Activated CD4-positive, alpha-beta memory T cell treated with anti-CD3 and anti-CD28 coated beads for 36 hours (primary cell): ENCODE measurements at places on chromosomes 6 and 20. TPM values are rescaled to one million over a fixed set of nuclear protein-coding genes. Genes with fewer than 3 reads are reported as not detected.

Gene HTR1E
- not detected for total RNA-seq

Gene DOK5
- 0.71 TPM for total RNA-seq

Gene SNTA1
- 5.6 TPM for total RNA-seq

GRCh38 chr6:100347901-100348550 is 116.7 kb downstream of the SIM1 start:
- H3K4me1 ChIP-seq = no peaks in the 10 kb centered on the region
- DNase-seq = no peak
- no peaks in the 10 kb centered on the region for H3K36me3 ChIP-seq
- no peak overlapping the region for H3K4me3 ChIP-seq
- H3K27me3 ChIP-seq = no peaks in the 10 kb centered on the region

DNA sequence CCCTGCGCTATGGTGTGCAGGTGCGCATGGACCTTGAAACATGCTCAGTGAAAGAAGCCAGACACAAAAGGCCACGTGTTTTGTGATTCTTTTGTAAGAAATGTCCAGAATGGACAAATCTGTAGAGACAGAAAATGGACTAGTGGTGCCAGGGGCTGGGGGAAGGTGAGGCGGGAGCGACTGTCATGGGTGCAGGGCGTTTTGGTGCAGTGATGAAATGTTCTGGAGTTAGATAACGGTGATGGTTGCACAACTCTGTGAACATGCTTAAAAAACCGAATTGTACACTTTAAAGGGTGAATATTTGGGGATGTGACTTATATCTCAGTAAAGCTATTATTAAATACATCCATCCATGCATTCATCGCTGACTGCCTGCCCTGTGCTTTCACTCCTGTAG is 31.7 kb upstream of the NTSR1 start:
- H3K4me1 ChIP-seq = no peaks in the 10 kb centered on the region
- H3K4me3 ChIP-seq = no peak overlapping the region
- no peaks in the 10 kb centered on the region for H3K27me3 ChIP-seq

GRCh38 chr6:4599924-4600323 is 176.3 kb upstream of the CDYL start:
- H3K36me3 ChIP-seq = no peaks in the 10 kb centered on the region
- no peak for DNase-seq
- no peak overlapping the region for H3K4me3 ChIP-seq
- H3K27me3 ChIP-seq = peaks cover 10% of the 10 kb centered on the region

- DNase-seq = no peak
- H3K27ac ChIP-seq = no peak overlapping the region
- H3K36me3 ChIP-seq = no peaks in the 10 kb centered on the region
- no peaks in the 10 kb centered on the region for H3K27me3 ChIP-seq
- no peak overlapping the region for H3K4me3 ChIP-seq
- no peaks in the 10 kb centered on the region for H3K4me1 ChIP-seq
These were observed 160.4 kb upstream of the MAFB start for GRCh38 chr20:40849456-40849855.

DNA sequence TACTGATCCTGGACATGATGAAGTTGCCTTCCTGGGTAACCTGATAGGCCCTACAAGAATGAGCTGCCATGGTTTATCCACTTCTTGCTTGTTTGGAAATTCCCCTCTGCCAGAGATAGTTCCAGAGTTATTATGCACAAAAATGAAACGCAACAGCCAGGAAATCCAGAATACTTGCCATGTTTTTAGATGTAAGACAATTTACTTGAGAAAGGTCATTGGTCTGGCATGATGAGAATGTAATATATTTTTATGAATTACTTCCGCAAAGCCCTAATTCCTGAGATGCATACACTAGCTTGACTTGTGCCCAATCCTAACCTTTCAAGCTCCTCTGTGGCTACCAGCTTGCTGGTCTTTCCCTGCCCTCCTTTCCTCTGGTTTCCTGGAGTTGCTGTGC is 27.9 kb upstream of the NT5E start:
- H3K4me3 ChIP-seq = no peak overlapping the region
- no peak for DNase-seq
- peaks cover 5% of the 10 kb centered on the region for H3K36me3 ChIP-seq
- H3K27me3 ChIP-seq = peaks cover 12% of the 10 kb centered on the region

GRCh38 chr6:157811476-157812173 is 11.4 kb upstream of the SNX9 start:
- no peak for DNase-seq
- no peak overlapping the region for H3K27ac ChIP-seq
- H3K4me1 ChIP-seq = peaks cover 31% of the 10 kb centered on the region
- H3K4me3 ChIP-seq = no peak overlapping the region

DNA sequence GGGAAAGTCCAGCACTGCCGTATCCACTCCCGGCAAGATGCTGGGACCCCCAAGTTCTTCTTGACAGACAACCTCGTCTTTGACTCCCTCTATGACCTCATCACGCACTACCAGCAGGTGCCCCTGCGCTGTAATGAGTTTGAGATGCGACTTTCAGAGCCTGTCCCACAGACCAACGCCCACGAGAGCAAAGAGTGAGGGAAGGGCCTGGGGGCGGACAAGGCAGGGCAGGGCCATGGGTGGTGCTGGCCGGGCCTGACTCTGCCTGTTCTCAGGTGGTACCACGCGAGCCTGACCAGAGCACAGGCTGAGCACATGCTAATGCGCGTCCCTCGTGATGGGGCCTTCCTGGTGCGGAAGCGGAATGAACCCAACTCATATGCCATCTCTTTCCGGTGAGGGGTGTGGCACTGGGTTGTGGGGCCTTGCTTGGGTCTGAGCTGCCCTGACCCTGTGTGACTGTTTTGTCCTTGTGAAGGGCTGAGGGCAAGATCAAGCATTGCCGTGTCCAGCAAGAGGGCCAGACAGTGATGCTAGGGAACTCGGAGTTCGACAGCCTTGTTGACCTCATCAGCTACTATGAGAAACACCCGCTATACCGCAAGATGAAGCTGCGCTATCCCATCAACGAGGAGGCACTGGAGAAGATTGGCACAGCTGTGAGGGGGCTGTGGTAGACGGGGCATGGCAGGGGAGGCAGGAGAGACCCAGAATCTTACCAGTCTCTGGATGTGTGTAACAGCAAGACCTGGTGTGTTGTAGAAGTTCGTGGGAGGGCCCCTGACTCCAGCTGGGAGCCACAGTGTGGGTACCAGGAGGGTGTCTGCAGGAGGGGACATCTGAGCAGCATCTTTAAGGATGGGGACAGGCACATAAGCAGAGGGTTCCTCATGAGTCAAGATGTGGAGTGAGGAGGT is 29.1 kb downstream of the PLCG1 start:
- H3K36me3 ChIP-seq = peaks cover 69% of the 10 kb centered on the region
- peak overlapping the region; percentile 10 for H3K27ac ChIP-seq
- H3K4me1 ChIP-seq = peaks cover 24% of the 10 kb centered on the region

- H3K4me1 ChIP-seq = no peaks in the 10 kb centered on the region
- no peak for DNase-seq
- no peak overlapping the region for H3K27ac ChIP-seq
These were observed 303.4 kb downstream of the THBS2 start for GRCh38 chr6:168949981-168950857.

DNA sequence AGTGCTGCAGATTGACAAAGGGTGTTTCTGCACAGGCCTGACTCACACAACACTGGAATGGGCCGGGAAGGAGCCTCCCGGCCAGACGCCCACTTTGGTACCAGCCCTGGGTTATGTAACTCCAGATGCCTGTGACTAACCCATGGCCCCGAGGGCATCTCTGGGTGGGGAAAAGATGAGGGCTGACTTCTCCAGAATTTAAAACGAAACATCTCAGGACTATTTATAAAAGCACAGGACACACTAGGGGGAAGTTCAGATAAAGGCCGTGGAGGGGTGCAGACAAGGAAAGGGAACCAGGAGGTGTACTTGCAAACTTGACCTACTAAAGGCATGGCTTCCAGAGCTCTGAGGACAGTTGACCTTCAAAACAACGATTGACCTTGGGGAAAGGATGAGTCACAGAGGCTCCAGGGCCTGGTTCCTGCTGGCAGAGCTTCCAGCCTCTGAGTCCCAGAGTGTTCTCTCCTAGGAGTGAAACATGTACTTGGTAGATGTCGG is 196.9 kb downstream of the NFATC2 start:
- H3K27me3 ChIP-seq = no peaks in the 10 kb centered on the region
- H3K36me3 ChIP-seq = no peaks in the 10 kb centered on the region
- H3K4me3 ChIP-seq = no peak overlapping the region
- DNase-seq = no peak

DNA sequence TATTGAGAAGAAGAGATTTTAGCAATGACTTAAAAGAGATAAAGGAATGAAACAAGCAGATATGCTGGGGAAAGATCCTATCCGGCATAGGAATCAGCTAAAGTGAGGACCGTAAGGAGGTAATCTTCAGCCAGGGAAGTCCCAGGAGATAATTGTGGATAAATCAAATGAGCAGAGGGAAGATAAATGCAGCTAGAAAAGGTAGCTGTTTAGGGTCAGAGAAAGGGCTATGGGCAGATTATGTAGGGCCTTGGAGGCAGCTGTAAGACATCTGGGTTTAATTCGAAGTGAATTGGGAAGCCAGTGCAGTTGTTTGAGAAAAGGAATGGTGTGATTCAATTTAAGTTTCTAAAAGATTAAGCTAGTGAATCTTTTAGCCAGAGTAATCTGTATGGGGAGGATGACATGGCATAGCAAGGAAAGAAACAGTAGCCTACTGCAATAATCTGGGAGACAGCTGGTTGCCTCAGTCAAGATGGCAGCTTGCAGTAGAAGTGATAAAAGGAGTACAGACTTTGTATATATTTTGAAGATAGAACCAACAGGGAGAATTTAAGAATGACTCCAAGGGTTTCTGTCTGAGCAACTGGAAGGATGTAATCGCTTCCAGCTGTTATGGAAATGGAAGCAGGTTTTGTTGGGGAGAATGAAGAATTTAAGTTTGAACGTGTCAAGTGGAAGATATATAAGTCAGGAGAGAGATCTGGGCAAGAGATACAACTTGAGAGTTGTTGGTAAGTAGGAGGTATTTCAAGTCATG is 552.3 kb upstream of the FLRT3 start:
- H3K4me3 ChIP-seq = no peak overlapping the region
- no peaks in the 10 kb centered on the region for H3K36me3 ChIP-seq
- no peaks in the 10 kb centered on the region for H3K27me3 ChIP-seq
- DNase-seq = no peak

DNA sequence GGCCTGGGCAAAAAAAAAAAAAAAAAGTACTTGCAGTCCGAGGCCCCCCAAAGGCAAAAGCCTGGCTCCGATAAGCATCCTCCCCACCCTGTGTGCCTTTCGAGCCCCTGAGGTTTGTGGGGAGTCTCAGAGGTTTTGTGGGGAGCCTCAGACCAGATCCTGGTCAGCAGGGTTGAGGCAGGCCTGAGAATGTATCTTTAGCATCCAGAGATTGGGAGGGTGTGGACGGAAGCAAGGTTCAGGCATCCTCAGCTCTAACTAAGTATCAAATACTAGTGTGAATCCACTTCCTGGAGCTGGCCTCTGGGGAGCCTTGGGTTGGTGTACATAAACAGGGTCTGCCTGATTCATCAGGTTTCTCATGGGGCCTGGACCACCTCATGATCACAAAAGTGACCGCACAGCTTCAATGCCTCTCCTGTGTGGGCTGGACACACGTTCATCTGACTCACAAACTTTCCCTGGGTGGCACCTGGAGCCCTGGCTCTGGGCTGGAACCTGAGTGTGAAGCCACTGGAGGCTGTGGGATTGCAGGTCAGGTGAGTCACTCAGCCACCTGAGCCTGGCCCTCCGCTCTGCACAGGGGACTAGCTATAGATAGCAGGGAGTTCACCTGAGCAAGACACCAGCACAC is 24.4 kb downstream of the PCMTD2 start:
- DNase-seq = no peak
- no peak overlapping the region for H3K27ac ChIP-seq
- H3K36me3 ChIP-seq = no peaks in the 10 kb centered on the region
- H3K4me1 ChIP-seq = peaks cover 7% of the 10 kb centered on the region
- H3K27me3 ChIP-seq = no peaks in the 10 kb centered on the region

DNA sequence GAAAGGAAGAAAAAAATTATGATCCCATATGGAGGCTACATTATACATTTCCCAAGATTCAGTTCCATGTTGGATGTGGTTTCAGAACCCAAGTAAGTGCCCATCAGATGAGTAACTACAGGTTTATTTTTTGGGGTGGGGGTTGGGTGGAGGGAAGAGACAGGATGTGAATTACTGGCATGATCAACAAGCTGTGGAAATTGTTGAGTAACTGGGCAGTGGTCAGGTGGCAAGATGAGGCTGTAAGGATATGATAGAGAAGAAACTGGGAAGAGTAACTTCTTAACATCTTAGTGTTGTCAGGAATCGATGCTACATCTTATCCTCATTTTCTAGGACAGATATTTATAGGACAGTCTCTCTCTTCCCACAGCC is 153.5 kb downstream of the CFAP61 start:
- no peak overlapping the region for H3K4me3 ChIP-seq
- H3K27me3 ChIP-seq = peaks cover 13% of the 10 kb centered on the region
- H3K36me3 ChIP-seq = no peaks in the 10 kb centered on the region
- H3K4me1 ChIP-seq = no peaks in the 10 kb centered on the region
- H3K27ac ChIP-seq = no peak overlapping the region
- DNase-seq = no peak

DNA sequence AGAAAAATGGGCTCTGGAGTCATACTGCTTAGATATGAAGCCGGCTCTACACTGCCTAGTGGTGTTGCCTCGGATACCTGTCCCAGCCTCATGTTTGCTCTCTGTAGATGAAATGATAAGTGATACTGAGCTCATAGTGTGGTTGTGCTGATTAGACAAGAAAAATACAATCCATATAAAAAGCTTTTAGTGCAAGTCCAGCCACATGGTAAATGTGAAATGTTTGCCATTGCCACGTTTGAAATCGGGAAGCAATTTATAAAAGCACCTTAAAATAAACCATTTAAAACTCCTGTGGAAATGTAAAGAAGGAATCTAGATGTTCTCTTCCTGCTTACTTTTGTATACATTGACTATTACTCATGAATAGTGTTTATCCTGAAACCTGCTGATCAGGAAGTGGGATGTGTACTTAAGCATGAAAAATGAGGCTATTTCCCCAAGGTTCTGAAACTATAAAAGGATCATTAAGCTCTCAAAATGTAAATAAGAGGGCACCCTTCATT is 13.1 kb upstream of the PBOV1 start:
- no peak overlapping the region for H3K4me3 ChIP-seq
- no peak for DNase-seq
- no peaks in the 10 kb centered on the region for H3K4me1 ChIP-seq
- no peaks in the 10 kb centered on the region for H3K36me3 ChIP-seq
- peaks cover 5% of the 10 kb centered on the region for H3K27me3 ChIP-seq

DNA sequence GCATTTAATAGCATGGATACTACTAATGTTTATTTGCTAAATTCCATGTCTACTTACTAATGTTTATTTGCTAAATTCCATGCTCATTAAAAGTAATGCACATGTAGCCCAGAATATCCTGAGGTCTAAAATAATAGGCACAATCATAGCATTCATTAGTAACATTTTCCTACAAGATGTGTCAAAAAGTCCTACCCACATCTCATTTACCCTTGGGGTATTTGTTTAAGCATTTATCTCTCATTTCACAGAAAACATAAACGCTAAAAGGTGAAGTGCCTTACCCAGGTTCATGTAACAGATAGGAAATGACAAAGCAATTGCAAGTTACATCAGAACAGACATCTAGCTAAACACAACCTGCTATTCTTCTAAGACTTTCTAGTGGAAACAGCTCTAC is 457.1 kb downstream of the HACE1 start:
- no peak overlapping the region for H3K4me3 ChIP-seq
- no peaks in the 10 kb centered on the region for H3K36me3 ChIP-seq
- H3K27me3 ChIP-seq = no peaks in the 10 kb centered on the region
- H3K4me1 ChIP-seq = no peaks in the 10 kb centered on the region
